ENCODE measurements at places on chromosomes 3 and 15.
A peak's percentile ranks its signal among the peaks of the same experiment; 100 is the strongest.

DNA sequence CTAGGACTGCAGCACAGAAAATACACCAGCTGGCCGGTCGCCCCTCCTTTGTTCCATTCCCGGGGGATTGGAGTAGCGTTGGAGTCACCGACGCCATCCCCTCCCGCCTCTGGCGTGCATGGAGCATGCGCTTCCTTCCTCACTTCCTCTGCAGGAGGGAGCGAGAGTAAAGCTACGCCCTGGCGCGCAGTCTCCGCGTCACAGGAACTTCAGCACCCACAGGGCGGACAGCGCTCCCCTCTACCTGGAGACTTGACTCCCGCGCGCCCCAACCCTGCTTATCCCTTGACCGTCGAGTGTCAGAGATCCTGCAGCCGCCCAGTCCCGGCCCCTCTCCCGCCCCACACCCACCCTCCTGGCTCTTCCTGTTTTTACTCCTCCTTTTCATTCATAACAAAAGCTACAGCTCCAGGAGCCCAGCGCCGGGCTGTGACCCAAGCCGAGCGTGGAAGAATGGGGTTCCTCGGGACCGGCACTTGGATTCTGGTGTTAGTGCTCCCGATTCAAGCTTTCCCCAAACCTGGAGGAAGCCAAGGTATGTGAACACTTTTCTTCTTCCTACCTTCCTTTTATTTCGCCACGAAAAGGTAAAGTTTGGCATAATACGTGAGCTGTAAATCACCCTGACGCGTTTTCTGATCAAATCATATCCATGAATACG lies at the start of gene SCG3:
TSS of gene SCG3 (plus strand) at position 201 of the 661 bp plus-strand sequence. CDS start at position 454, 253 bp downstream.
- DNase-seq, result peak; percentile 91

- no peak for DNase-seq
These were observed 195.2 kb upstream of the MME start for GRCh38 chr3:154884952-154885351.

- DNase-seq, result no peak
These were observed 81.0 kb downstream of the FBXL2 start for GRCh38 chr3:33358172-33358781.

DNA sequence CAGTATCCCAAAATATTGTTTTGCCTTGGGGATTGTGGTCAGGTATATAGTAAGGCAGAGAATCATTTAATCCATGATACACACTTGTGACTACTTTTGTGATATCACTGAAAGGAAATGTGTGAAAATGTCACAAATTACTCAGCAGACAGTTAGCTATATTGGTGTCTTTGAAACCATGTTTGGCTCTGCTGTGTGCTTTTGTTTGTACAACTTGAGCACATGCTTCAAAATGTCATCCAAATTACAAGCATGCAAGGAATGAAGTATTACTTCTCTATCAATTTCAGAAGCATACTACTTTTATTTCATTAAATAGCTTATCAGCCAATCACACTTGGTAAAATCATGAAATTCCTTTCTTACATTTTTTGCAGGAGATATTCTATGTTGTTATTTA lies 619.0 kb upstream of the AGTR1 start:
- DNase-seq, result no peak

DNA sequence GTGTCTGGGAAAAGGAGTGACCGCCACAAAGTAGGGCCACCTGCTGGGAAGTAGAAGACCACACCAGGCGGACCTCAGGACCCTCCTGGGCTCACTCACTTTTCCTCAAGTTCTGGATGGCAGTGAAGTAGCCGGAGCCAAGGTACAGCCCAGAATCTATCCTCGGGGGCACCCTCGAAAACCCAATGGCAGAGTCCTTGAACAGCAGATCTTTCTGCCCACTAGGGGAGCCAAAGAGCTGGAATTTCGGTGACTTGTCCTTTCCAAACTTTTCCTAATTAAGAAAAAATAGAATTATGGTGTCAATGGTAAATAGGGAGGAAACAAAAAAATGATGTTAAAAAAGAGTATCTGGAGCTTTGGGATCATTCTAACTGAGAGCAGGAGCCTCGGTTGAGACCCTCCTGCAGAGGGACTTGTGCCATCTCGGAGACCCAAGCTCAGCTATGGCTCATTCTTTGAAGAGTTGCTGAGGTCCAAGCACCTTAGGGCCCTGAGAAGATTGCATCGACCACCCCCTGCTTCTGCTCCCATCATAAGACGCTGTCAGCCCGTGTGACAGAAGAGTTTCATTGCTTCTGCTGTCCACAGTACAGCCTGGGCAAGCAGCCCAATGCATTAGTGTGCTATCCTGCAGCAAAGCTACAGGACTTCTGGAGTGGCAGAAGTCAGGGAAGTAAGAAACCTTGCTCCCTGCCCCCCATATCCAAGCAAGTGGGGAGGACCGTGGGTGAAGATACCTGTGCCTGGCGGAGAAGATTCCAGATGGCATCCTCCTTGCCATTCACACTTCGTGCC lies 14.8 kb downstream of the LTF start:
- DNase-seq, result no peak

- DNase-seq, result no peak
These were observed 112.0 kb downstream of the TMCO5A start for GRCh38 chr15:38046257-38047051.

GRCh38 chr3:58355179-58355578 lies 22.5 kb downstream of the PXK start:
- no peak for DNase-seq

DNA sequence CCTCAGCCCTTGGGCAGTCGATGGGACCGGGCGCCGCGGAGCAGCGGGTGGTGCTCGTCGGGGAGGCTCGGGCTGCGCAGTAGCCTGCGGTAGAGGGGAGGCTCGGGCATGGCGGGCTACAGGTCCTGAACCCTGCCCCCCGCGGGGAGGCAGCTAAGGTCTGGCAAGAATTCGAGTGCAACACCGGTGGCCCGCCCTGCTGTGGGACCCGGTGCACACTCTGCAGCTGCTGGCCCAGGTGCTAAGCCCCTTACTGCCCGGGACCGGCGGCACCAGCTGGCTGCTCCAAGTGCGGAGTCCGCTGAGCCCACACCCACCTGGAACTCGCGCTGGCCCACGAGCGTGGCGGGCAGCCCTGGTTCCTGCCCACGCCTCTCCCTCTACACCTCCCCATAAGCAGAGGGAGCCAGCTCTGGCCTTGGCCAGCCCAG lies 377.7 kb upstream of the RBMS3 start:
- DNase-seq, result no peak

DNA sequence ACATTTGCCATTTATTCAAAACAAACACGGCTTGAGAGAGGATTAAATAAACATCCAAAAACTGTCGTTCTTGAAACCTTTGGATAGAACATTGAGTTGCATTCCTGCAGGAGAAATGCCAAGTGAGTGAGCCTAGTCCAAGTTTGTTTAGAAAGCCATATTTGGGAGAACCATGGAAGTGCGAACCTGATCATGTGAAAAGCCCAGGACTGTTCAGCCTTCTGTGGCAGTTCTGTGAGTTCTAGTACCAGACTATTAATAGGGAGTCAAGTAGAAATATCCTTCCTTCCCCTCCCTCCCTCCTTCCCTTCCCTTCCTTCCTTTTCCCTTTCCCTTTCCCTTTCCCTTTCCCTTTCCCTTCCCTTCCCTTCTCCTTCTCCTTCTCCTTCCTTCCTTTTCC lies 470.4 kb downstream of the LPP start:
- no peak for DNase-seq

GRCh38 chr15:86616771-86617170 lies 537.1 kb downstream of the AGBL1 start:
- DNase-seq, result no peak

- peak; percentile 70 for DNase-seq
These were observed 21.6 kb upstream of the PLXNA1 start for GRCh38 chr3:126961191-126961790.

- no peak for DNase-seq
These were observed 110.1 kb upstream of the TGFBR2 start for GRCh38 chr3:30496066-30496966.

DNA sequence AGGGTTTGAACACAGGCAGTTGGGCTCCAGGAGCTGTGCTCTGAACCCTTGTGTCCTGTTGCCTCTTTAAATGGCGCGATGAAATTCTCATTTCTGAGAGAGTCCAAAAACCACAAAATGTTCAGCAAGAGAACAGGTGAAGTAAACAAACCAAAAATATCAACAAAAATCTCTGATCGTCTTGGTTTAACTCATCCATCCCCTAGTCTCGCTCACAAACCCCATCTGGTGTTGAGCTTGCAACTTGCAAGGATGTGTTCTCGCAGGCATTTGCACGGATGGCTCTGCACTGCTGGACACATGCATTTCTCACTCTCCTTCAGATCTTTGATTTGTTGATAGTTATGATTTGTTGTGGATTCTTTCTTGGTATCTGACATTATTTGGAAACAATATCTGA lies 31.1 kb downstream of the FAH start:
- no peak for DNase-seq

- no peak for DNase-seq
These were observed 29.3 kb upstream of the UBE2E1 start for GRCh38 chr3:23776352-23776891.

DNA sequence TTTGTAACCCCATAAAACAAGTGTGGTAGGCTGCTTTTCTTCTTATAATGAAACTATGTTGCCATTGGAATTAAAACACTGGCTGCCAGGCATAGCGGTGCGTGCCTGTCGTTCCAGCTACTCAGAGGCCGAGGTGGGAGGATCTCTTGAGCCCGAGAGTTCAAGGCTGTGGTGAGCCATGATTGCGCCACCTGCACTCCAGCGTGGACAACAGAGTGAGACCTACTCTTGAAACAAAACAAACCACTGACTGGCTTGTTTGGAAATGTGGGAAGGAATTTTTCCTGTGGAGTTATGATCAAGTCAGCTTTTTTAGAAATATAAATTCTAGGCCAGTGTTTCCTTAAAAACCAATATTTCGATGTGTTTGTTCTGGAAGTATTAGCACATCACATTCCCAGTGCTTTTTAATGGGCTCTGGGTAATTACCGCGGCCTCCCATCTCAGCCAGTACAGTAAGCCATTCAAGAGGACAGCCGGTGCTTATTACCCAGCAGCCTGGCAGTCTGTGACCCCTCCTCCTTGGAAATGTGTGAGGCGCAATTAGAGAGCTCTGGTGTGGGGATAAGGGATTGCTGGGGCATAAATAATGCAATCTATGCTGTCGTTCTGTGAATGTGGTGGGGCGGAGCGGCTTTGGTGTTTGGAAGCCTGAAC lies 58.3 kb upstream of the TRAK1 start:
- no peak for DNase-seq

DNA sequence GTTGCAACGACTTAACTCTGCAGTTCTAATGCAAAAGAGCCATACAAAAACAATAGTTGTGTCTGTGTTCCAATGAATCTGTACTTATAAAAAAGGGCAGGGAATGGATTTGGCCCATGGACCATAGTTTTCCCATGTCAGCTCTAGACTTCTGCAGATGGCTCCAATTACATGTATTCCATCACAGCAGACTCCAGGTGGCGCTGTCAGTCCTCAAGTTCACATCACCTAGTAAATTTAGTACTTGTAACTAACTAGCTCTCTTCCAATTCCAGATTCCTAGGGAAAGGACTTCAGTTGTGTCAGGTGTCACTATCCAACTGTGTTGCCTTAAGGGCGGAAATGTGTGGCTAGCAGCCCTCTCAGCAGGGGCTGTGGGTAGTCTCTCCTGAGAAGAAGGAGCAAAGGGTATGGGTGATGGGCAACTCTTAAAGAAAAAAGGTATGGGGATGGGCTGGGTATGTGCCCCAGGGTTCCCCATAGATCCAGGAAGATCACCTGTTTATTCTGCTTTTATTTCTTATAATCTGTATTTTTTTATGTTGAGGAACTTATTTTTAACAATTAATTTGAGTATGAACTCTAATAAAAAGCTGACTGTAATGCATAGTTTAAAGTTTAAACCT lies 36.2 kb downstream of the BBS4 start:
- no peak for DNase-seq

- DNase-seq, result no peak
These were observed 325.4 kb downstream of the FOXP1 start for GRCh38 chr3:71258116-71258515.

DNA sequence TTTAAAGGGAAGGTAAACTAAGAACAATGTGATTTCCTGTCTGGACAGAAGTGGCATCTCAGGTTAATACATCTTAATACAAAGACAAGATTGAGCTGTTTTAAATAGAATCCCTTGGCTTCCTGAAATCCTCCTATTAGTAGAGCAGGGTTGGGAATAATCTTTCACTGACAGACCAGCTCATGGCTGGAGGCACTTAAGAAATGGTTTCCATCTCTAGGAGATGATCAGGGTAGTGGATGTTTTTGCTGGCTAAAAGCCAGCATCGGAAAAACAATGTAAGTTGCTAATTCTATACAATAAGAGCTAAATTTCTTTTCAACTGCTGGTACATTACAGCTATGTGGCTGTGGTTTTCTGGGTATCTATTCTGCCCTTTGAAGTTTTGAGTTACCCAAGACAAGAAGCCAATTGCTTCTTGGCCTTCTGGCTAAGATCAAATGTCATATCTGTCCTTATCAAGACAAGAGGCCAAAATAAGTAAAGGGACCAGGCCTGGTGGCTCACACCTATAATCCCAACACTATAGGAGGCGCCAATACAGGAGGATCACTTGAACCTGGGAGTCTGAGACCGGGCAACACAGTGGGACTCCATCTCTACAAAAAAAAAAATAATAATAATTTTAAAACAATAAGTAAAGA lies 49.6 kb downstream of the SHQ1 start:
- no peak for DNase-seq

DNA sequence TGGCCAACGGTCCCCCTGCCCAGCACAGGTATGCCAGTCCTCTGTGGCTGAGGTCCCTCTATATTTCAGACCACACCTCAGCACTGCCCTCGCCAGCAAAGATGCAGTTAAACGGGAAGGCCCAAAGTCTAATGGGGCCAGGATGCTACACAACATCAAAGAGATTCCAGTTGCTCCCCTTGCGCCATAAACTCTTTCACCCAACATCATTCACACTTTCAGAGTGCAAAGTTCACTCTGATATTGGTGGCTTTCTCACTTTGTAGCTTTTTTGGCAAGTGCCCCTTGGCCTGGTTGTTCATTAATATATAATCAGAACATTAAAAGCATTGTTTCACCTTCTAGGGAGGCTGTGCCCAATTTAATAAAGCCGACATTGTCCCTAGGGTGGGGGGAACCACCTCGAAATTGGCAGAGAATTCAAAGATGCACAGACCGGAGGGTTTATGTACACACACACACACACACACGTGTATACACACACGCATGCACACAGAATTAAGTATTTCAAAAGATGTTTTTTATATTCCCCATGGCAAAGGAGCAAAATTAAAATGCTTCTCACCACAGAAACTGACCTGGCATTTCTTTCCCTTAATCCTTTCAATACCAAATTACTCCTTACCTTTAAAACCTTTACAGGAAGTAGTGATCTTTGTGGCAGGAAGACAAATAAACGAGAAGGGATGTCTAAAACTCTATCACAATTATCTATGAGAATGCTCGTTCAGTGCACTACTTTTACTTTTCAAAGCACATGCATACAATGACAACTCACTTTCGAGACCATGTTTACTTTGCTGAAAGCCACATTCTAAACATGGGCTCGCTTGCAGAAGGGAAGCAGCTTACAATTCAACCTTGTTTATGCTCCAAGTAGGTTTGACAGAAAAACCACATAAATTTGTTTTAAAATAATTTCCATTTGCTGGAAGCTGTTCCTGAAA lies 19.5 kb downstream of the LRIG1 start:
- DNase-seq, result no peak

- no peak for DNase-seq
These were observed 199.7 kb downstream of the CHL1 start for GRCh38 chr3:396293-396692.

GRCh38 chr15:89500397-89501270 lies 4.3 kb upstream of the RHCG start:
- peak; percentile 51 for DNase-seq

GRCh38 chr3:124883766-124884473 lies 3.2 kb downstream of the ITGB5 start:
- DNase-seq, result no peak

GRCh38 chr15:52765785-52766184 lies 24.4 kb downstream of the ONECUT1 start:
- no peak for DNase-seq

- DNase-seq, result no peak
These were observed 621 bp upstream of the PARP6 start for GRCh38 chr15:72272997-72273352.
